Activated CD4-positive, alpha-beta T cell treated with anti-CD3 and anti-CD28 coated beads, Interleukin-10, Interleukin-2, amounts not matched to agents 100 ng/mL and 50 ng/mL, durations not matched to agents 16 hours and 8 hours (primary cell): ENCODE measurements at places on chromosomes 2 and 18.

GRCh38 chr18:11587432-11587831 lies 22.0 kb upstream of the SLC35G4 start:
- DNase-seq: no peak

DNA sequence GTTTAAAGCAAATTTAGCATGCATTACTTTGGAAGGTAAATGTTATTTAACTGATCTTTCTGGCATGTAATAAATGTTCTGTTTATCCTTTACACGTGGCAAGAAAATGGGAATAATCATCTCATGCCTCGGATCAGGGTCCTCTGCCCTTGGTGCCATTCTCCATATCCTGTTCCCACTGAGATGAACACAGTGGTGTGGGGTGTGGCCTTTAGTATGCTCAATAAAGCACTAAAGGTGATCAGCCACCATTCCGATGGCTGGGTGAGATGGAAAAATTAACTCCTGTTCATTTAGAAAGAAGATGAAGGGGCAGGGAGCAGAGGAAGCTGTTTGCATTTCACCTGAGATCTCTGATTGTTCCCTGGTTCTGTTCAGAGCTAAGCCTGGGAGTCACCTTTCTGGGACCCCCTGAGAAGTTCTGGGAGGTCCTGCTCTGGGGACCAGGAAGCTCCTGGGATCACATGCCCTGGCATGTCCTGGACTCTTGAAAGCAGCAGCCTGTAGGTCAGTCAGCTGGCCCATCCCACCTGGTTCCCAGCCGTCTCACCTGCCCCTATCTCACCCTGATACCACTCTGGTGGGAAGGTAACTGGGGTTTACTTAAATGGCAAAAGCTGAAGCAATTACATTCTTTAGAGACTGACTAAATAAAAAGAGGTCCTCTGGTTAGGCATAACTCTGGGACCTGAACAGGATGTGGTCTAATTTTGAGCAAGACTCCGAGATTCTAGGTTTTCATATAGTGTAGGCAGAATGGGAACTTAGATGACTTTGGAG lies 288.9 kb upstream of the EPAS1 start:
- no peak for DNase-seq

DNA sequence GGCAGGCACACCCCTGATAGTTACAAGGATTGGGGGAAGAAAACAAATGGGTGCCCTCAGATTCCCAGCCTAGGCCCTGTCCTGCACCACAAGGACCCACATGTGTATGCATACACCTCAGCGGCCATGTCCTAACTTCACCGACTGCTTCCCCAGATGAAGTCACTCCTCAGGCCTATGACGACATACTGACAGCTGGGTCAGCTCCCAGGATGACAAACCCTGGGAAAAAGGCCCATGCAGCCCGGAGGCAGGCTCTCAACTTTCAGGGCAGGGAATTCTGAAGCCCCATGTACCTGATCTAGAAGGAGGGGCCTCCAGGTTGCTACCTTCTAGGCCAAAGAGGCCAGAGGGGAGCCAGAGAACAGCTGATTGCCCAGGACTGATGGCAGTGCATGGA lies 11.0 kb upstream of the PLEKHM3 start:
- DNase-seq: no peak

GRCh38 chr2:226215902-226216503 lies 583.6 kb downstream of the IRS1 start:
- peak; percentile 61 for DNase-seq

DNA sequence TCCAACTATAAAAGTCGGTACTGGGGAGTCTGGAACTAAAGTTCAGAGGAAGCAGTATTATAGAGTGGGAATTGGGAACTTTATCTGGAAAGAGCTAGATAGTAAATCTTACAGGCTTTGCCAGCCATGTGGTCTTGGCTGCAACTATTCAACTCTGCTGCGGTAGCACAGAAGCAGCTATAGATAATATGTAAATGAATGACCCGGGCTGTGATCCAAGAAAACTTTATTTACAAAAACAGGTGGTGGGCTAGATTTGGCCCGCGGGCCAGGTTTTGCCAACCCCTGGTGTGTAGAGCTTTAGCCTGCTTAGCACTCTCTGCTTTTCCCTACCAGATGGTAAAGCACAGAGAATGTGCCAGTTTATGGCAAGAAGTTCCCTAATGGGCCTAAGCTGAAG lies 70.8 kb downstream of the TNP1 start:
- DNase-seq: no peak

- DNase-seq: no peak
Observed at GRCh38 chr2:102166189-102166845, 20.5 kb upstream of the IL1RL2 start.

GRCh38 chr2:237854295-237854694 lies 5.1 kb upstream of the RAMP1 start:
- DNase-seq: no peak

GRCh38 chr18:54551590-54551989 lies 39.5 kb upstream of the DYNAP start:
- no peak for DNase-seq
